Activated effector memory CD4-positive, alpha-beta T cell treated with Interleukin-2 at 50 U/mL for 16 hours (primary cell): ENCODE measurements at places on chromosomes 4 and X.
A peak's percentile ranks its signal among the peaks of the same experiment; 100 is the strongest.

DNA sequence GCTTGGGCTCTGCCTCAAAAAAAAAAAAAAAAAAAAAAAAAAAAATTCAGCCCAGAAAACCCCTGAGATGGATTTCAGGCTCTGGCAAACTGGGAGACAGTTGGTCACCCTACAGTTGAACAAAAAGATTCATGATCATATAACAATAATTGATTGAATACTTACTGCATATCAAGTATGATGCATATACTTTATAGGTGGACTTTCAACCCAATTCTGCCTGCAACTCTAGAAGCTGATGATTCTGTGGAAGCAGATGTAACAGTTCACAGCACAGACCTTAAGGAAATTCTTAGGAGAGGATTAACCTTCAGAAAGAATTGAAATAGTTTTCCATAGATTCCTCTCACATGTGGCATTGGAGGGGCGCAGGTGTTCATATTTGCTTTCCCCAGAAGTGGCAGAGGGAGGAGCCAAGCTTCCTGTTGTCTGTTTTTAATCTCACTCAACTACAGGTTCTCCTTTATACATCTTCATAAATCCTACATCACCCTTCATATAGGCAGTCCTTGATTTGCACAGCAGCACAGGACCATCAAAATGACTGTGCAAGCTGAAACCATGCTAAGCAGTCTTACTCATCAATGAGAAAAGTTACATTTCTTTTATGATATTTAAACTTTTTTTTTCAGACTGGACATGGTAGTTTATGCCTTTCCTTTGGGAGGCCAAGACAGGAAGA, 149.4 kb upstream of the KLF3 start:
- DNase-seq, result no peak

DNA sequence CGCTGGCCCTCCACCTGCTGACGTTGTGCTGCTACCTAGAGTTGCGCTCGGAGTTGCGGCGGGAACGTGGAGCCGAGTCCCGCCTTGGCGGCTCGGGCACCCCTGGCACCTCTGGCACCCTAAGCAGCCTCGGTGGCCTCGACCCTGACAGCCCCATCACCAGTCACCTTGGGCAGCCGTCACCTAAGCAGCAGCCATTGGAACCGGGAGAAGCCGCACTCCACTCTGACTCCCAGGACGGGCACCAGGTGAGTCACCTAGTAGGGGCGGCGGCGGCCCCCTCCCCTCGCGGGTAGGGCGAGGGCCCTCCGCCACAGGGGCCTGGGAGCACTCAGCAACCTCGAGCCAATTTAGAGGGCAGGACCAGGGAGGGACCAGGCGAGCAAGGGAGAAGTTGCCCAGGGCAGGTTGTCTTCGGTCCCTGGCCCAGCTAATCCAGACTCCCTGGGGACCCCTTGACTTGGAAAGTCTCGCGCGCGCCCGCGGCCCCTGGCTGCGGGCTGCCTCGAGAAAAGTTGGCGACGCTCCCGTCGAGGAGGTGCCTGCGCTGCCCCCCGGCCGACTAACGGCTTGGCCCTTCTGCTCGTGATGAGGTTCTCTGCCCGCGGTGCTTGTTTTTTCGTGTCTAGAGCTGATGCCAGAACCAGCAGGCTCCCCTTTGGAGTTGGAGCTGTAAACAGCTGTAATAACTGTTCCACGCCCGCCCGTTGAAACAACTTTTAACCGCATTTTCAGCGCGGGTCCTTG, 717 bp downstream of the EDA start:
- DNase-seq, result peak; percentile 0

DNA sequence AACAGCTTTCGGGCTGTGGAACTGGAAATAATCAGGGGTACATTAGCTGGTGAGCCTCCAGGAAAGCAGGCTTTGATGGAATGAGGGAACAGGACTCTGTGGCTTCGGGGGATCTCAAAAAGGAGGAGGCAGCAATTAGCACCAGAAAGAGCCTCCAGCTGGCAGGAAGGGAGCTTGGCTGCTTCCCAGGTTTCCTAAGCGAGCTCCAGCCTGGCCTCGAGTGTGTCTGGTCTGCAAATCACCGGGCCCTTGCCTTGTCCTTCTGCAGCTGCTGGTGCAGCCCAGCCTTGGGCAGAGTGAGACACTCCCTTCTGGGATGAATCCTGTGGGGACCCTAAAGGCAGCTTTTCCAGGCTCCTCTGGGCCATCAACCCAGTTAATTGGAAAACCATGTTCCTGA, 10.7 kb upstream of the PDHA1 start:
- no peak for DNase-seq

GRCh38 chrX:152637649-152638442, at the start of gene GABRQ:
GABRQ (plus strand) TSS chrX:152637895; CDS start chrX:152638203, 308 bp downstream.
- DNase-seq, result no peak

DNA sequence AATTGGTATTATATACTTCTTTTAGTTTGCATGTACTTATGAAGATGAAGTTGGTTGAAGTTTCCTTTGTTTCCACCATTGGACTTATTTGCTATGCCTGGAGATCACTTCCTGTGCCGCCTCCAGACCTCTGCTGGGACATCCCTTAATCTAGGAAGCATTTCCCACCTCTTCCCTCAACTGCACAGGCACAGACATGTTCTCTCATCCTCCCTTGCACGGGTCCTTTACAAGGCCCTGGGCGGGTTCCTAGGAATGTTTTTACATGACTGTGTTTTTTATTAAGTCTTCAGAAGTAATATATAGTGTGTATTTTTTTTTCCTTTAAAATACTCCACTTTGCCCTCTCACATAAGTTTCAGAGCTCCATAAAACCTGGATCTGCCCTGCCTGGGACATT, 51.0 kb downstream of the TMEM131L start:
- DNase-seq, result no peak

- no peak for DNase-seq
Measured at GRCh38 chr4:155777971-155778735, 19.3 kb downstream of the GUCY1B1 start.

DNA sequence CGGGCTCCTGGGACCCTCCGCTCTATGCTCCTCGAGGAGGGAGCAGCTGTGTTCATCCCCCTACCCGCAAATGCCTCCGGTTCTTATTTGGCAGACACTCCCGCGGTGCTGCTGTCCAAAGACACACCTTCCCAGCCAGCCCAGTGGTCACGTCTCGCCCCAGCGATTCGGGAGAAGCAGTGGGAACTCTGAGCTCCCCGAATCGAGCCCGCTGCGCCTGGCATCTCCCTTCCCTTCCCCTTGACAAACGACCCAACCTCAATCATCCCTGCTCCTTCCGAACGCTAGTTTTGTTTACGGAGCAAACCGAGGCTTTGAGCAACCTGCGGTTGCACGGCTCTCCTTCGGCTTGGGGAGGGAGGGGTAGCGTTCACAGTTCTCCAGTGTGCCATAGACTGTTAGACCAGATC, 317 bp upstream of the FRMPD4 start:
- DNase-seq, result no peak

- no peak for DNase-seq
Measured at GRCh38 chr4:70996018-70996360, 2.5 kb downstream of the DCK start.
